Activated T-cell treated with anti-CD3 and anti-CD28 coated beads for 4 hours (primary cell): ENCODE measurements at places on chromosomes 2 and 18.

DNA sequence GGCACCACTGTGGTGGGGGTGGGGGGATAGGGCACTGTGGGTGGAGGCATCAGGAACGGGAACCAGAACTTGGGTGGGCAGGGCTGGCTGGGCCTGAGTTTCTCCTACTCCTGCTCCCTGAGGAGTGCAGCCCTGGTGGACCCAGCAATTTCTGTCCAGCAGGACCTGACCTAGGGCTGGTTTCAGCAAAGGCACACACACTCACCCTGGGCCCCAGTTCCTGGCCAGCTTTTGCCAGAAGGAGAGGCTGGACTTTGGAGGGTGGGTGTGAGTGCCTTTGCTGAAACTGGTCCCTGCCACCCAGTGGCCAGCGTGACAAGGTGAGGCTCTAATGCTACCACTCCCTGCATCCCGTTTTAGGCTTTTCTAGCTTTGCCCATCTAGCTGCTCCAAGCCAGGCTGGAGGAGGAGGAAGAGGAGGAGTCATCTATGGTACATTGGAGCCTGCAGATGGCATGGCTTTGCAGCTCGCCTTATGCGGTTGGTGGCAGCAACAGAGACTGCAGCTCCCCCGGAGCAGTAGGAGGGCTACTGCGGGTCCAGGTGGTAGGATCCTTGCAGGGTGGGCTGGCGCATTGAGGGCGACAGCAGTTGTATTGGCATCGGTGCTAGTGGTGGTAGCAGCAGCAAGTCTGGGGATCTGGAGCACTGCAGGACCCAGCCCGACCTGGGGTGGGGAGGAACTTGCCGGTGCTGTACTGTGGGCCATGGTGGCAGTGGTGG lies 40.4 kb upstream of the IMP4 start:
- DNase-seq = no peak

GRCh38 chr2:28209261-28209691 lies 183.4 kb upstream of the FOSL2 start:
- DNase-seq = no peak

- DNase-seq = no peak
Observed at GRCh38 chr2:228841877-228842276, 429.2 kb downstream of the PID1 start.

GRCh38 chr2:149527998-149528755 lies 59.4 kb downstream of the MMADHC start:
- DNase-seq = no peak

DNA sequence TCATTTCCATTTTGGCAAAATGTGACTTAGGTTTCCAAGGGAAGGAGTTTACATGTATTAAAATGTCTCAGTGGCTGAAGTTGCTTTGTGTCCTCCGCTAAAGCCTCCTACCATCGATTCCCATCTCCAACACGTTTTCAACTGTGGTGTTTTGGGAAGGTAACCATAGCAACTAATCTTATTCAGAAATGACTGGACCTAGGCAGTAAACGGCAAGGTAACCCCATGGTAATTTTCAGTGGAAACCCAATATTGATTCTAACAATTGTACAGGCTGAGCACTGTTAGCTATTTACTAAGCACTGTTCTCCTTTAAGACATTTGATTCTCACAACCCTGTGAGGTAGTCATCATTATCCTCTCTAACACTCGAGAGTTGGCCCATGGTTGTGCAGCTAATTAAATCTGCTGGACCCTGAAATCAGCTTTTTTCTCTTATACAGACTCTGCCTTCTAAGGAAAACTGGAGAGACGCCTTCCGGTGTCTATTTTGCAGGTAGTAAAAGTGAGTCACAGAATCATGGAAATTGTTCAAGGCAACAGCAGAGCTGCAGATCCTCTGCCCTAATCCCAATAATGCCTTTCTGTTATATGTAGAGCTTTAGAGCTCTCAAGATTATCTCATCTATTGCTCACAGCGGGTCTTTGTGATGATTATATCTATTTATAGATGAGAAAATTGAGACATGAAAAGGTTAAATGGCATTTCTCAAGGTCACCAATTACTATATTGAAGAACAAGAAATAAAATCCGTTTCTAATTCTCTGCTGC lies 36.2 kb downstream of the FASTKD2 start:
- no peak for DNase-seq

DNA sequence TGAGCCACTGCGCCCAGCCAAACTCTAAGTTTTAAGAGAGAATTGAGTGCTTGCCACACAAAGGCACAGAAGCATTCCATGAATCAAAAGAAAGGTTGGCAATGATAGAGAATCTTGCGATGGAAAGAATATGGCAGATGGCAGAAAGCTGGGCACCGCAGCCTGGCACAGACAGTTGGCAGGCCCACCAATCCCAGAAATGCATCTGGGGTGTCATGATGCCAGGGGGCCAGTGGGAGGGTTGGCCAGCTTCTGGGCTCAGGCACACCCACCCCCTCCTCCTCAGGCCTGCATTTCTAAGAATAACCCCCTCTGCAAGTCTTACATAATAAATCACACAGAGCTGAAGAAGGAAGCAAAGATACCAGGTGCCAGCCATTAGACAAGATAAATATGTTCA lies 19.6 kb downstream of the ZNF2 start:
- no peak for DNase-seq

DNA sequence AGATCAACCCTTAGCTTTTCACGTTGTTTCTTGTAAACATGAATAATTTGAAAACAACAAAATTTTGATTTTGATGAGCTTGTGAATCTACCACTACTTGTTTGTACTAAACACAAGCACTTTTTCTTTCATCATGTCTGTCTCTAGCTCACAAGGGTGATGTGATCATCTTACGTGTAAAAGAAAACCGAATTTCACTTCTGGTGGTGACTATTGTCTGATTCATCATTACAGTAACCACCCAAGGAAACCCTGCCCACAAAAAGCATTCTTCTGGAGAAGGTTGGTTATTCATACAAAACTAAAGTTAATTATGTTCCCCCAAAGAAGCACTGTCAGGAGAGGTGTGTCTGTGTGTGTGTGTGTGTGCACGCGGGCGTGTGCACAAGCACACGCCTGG lies 285.4 kb downstream of the ZNF516 start:
- no peak for DNase-seq

DNA sequence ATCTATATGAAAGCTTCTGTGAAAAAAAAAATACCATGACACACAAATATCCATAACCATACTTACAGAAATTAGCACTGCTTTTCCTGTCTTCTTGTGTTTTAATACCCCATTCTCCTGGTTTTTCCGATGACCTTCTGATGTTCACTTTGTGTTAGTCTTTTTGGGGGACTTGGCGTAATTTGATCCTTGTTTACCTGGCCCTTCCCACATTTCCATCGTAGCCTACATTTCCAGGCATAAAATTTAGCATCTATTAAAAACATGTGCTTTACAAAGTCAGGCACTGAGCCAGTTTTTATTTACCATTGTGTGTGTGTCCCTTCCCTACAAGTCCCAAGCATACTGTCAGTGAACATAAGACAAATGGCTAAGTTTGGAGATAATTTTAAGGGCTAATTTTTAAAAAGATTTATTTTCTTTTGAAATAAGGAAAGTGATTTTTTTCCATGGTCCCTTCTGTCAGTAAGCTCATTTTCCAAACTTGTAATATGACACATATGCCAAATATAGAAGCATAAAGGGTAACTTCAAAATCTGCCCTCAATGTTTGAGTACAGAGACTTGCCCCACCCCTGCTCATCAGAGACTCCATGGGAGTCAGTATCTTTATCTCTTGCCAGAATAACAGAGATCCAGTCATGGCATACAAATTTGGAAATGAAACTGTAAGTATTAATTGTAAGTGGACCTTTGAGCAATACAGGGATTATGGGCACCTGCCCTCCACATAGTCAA lies 27.3 kb downstream of the SESTD1 start:
- DNase-seq = no peak

DNA sequence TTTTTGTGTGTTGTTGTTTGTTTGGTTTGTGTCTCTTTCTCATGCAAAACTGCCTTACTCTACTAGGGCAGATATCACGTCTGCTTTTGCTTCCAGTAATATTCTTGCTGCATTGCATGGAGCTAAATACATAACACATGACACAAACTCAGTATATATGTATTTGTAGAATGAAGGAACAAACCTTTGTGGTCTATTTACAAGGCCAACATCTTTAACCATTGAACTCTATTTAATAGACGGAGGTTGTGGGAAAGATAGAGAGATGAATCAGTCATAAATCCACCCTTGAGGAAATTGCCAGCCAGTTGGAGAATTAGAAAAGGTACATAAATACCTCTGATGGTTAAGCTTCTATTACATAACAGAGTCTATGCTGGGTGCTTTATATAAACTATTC lies 26.0 kb upstream of the IL1RL1 start:
- DNase-seq = no peak

GRCh38 chr2:60520917-60521539 lies 32.4 kb downstream of the BCL11A start:
- no peak for DNase-seq

DNA sequence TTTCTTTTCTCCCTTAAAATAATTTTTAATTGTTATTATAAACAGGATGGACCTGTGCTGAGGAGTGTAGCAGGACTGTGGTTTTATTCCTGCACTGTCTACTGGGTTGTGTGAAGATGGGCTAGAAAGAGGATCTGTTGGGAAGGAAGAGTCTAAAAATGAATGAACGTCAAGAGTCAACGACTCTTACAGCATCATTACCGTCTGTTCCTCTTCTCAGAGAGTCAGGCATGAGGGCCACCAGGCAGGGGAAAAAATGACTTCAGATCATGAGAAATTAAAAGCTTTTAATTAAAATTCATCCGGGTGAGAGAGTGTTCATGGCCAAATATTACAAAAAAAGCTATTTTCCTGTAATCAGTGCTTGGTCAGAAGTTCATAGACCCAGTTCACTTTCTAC lies 32.6 kb downstream of the SRSF7 start:
- no peak for DNase-seq

- DNase-seq = no peak
Observed at GRCh38 chr18:79135924-79136323, 66.7 kb downstream of the ATP9B start.

- no peak for DNase-seq
Observed at GRCh38 chr18:78459668-78460067, 520.0 kb upstream of the SALL3 start.

DNA sequence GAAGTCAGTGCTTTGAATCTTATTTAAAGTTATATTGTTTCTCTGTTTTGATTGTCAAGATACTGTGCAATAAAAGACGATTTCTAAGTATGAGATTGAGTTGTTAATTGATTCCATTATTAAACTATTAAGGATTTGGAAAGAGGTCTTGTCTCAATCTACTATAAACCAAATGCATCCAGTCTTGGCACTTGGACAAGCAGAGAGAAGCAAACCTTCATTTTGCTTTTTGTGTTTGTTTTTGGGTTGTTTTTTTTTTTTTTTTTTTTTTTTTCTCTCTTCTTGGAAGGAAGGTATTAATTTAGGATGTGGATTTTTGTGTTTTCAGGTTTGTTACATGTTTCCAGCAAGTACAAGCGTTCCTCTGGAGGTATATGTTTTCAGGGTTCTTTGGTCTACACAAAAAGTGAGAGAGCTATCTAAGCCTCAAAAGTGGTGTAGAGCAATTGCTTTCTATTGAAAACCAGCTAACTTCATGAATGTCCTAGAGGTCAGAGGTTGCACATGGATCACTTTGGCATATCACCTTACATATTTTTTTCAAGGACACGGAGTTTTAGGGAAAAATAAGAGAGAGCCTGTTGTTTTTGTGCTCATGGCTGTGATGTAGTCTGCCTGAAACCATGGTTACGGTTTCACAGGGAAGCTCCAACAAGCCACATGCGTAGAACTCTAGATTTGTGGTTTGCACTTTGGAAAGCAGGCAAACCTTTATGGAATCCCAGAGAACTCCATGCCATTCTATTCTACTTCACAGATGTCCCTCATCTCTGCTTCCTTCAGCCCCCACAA lies 1.8 kb downstream of the PRKCE start:
- no peak for DNase-seq

GRCh38 chr18:6406910-6407470 lies 7.7 kb downstream of the L3MBTL4 start:
- DNase-seq = no peak

- no peak for DNase-seq
Observed at GRCh38 chr2:200199576-200200263, 106.8 kb upstream of the SPATS2L start.

DNA sequence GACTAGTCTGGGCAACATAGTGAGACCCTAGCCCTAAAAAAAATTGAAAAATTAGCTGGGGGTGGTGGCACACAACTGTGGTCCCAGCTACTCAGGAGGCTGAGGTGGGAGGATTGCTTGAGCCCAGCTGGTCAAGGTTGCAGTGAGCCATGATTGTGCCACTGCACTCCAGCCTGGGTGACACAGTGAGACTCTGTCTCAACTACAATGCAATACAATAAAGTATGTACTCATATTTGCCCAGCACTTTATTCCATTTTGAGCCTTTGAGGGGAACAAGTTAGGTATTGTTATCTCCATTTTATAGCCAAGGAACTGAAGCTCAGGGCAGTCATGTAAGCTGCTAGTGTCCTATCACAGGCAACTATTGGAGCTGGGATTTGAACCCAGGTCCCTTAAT lies 49.3 kb upstream of the PLB1 start:
- DNase-seq = no peak

DNA sequence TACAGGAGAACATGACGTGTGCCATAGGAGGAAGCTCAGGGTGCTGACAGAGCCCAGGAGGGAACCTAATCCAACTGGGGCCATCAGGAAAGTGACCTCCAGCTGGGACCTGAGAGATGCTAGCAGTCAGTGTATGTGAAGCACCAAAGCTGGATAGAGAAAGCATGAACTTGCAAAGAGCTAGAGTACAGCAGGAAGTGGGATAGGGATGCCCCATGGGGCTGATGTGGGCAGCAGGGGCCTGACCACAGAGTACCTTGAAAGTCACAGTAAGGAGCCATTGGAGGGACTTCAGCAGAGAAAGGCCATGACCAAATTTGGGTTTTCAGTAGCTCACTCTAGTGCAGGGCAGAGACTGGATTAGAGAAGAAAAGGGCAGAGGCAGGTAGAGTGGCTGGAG lies 91.6 kb upstream of the TTC39C start:
- DNase-seq = no peak

GRCh38 chr2:165891943-165892342 lies 61.6 kb downstream of the TTC21B start:
- no peak for DNase-seq

- no peak for DNase-seq
Observed at GRCh38 chr2:189899101-189899500, 114.9 kb downstream of the PMS1 start.

DNA sequence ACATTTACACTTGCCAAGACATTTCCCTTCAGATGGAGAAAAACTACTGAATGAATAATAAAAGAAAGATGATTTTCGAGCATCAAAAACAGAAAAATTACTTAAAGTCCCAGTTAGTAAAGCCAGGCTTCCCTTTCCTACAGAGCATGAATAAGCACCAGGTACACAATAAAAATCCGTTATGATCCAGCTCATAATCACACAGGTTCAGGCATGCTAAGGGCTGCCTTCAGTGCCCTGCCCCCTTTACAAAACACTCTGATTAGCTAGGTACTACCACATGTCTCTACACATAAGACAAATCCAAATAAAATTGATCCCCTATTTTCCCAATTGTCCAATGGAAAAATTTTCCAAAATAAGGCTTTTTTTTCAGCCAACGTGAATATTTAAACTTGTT lies 413.2 kb upstream of the LRATD1 start:
- no peak for DNase-seq

- no peak for DNase-seq
Observed at GRCh38 chr2:18980104-18980785, 378.2 kb downstream of the OSR1 start.
